ENCODE measurements at places on chromosomes 1 and 21.

DNA sequence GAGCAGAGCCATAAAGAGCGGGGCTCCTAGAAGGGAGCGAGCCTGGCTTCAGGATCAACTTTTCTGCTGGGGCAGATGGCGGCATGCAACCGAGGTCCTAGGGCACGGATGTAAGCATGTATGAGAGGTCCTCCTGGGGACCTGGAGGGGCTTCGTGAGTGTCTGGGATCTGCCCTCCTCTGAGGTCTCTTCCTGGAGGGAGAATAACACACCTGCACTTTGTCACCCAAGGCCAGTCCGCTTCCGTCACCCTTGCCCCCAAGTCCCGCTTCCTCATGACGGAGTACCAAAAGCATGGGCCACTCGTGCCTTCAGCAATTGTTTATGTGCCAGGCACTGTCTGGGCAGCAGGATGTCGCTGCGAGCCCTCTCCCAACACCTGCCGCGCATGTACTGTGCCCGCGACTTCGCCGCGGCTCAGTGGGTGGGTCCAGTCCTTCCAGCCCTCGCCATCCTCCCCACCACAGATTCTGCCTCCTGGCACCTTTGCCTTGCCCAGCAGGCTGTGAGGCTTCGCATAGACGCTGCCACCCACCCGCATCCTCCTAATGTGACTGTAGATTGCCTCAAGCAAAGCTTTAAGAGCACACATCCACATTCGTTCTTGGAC lies 60.0 kb upstream of the TMPRSS2 start:
- no peak for DNase-seq

DNA sequence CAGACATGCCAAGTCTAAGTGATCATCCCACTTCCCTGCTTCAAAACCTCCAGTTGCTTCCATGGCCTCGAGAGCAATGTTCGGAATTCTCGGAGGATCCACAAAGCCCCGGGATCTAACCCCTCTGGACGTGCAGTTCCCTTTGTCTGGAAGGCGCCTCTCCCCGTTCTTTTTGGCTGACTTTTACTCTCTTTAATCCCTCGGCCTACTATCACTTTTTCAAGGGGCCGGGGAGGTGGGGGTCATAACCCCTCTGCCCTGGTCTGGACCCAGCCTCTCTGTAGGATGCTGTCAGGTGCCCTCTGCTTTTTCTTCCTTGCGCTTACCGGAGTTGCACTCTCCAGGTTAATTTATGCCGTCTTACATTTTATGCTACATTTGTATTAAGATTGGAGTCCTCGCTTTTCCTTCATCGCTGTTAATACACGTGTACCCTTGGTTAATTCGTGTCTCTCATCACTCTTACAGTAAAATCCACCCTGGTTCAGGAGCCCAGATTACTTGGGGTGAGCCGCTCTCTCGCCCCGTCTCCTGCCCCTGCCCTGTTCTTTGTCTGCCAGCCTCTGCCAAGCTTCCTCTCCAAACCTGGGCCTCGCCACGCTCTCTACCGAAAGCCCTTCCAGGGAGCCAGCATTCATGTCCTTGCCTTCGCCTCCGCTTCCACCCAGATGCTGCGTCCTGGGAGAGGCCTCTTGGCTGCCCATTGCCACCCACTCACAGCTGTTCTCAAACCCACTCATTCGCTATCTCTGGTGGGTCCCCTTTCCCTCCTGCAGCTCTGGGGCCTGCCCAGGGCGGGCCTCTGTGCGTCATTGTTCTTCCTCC lies 448.6 kb downstream of the CAMTA1 start:
- DNase-seq = no peak

DNA sequence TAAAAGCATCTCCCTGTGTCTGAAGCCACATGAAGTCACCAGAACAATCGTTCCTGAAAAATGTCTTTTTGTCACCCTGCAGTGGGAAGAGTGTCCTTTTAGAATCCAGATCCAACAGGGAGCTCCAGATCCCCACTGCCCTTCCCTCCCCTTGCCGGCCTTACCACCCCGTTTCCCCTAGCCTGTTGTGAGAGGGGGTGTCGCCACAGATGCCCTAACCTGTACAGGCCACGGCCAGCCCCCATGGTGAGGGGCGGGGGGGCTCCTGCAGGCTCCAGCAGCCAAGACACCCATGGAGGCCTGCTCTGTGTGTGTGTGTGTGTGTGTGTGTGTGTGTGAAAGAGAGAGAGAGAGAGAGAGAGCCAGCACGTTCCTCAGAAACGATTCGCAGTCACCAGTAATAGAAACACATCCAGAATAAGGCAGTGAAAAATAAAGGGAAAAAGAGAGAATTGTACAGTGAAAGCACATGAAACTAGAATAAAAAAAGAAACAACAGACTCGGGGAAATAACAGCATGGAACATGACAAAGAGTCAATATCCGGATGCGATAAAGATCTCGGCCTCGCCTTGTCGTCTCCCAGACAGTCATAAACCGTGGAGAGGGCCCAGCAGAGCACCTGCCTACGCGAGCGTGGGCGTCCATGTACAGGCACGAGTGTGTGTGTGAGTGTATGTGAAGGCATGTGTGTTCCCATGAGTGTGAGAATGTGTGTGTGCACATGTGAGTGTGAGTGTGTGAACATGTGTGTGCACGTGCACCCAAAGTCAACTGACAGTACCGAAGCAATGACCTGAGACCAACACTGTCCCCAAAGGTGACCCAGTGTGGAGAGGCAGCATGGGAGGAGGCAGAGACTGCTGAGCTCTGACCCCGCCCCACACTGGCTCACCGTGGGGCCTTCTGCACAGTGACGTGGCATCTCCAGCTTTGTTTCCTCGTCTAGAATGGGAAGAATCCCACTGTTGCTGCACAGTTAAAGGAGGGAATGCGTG lies 303.8 kb downstream of the NPHP4 start:
- no peak for DNase-seq

- no peak for DNase-seq
Observed at GRCh38 chr21:45638707-45639106, 4.8 kb upstream of the PCBP3 start.

DNA sequence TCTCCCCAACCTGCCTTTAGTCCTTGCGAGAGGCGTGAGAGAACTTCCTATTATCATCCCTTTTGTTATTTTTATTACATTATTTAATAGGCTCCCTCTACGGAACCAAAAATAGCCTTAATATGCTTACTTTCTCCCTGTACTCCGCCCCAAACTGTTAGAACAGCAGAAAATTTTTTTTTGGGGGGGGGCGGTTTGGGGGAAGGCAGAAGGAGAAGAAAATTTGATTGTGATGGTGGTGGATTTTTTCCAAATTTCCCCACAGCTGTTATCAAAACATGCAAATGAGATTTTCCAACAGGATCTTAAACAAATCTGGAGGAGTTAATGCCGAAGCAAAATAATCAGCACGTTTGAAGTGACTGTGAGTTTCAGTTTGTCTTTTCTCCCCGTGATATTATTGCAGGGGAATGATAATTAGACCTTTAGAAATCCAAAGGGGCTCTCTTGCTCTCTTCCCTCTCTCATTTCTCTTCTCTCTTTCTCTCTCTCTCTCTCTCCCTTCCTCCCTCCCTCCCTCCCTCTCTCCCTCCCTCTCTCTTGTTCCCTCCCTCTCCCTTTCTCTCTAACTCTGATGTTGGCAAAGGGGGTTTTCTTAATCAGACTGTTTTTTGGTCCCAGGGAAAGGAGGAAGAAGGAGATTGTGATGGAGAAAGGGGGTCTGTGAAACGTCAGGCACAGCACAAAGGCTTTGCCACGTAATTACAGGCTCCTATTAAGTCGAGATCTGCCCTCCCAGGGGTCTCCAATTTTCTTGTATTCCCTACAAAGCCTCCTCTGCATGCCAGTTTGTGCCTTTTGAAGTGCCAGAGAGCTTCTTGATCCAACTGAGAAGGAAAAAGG lies 1.1 kb upstream of the PRRX1 start:
- DNase-seq = no peak

GRCh38 chr1:207284209-207284897 lies 37.1 kb upstream of the CD55 start:
- no peak for DNase-seq

GRCh38 chr1:23601968-23602876 lies 42.9 kb upstream of the ID3 start:
- no peak for DNase-seq

- DNase-seq = no peak
Observed at GRCh38 chr21:34054259-34054658, 19.1 kb upstream of the MRPS6 start.

DNA sequence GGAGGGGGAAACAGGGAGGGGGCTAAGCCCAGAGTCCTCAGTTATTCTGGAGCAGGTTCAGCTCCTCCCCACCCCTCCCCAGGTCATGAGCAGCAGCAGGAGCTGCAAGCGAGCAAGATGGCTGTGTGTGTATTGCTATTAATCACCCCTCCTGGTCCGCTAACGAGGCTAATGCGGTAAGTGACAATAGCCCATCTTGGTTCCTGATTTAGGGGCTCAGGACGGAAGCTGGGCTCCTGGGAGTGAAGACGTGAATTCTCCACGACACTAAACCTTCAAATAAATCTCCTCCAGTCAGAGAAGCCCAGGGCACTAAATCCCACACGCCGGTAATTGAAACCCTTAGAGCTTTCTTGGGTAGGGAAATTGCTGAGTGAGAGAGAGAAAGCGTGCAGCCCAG lies 76.1 kb downstream of the TMEM53 start:
- DNase-seq = no peak

- no peak for DNase-seq
Observed at GRCh38 chr1:30778154-30778978, 20.8 kb upstream of the LAPTM5 start.

- DNase-seq = no peak
Observed at GRCh38 chr21:23003951-23004350, 2005.7 kb downstream of the NCAM2 start.

DNA sequence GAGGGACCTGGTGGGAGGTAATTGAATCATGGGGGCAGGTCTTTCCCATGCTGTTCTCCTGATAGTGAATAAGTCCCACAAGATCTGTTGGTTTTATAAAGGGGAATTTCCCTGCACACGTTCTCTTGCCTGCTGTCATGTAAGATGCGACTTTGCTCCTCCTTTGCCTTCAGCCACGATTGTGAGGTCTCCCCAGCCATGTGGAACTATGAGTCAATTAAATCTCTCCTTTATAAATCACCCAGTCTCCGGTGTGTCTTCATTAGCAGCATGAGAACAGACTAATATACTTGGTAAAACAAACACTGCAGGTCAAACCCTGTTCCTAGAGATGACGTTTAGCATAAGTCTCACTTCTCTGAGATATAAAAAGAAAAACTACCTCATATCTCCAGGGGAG lies 148.3 kb downstream of the MATN1 start:
- no peak for DNase-seq

DNA sequence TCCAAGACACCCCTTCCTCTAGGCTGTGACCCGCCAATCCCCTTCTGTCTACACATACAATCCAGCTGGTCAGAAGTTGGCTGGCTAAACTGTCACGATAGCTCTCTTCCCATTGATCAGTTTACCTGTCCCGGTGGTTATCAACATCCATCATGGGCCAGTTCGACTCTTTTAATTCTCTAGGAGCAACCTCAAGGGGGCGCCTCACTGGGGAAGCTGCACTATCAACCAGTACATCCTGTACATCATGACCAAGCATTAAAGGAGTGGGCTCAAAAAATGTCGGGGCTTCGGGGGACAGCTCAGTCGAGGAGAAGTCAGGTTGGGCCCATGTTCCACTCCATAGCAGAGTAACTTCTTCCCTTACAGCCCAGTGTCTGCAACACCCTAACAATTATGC lies 53.2 kb upstream of the B3GALNT2 start:
- no peak for DNase-seq

DNA sequence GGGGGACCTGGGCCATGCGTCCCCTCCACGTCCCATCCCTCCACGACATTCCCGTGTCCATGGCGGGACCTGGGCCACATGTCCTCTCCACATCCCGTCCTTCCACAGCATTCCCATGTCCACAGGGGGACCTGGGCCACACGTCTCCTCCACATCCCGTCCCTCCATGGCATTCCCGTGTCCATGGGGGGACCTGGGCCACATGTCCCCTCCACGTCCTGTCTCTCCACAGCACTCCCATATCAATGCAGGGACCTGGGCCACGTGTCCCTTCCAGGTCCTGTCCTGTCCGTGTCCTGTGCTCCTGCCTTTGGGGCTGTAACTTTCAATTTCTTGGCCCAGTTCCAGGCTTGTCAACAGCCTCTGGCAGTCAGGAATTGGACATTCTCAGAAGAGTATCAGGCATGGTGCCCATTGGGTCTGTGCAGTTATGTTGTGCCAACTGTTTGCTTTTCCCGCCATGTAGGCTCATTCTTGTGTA lies 47.1 kb downstream of the WNT9A start:
- DNase-seq = no peak

DNA sequence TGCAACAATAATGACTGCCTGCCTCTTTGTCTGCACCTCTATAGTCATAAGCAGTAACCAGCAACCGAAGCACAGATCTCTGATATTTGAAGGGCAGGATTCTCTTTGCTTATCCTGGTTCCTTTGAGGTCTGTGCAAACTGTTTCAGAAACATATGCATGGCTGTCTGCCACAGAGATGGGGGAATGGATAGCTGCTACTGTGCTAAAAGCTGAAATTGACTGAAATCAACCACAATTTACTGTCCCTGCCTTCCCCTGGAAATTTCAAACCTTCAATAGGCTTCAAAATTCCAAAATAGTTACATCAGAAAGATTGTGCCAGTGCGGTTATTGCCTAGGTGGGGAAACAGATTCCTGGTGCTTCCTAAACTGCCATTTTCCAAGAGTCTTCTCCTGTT lies 136.8 kb upstream of the GORAB start:
- DNase-seq = no peak

DNA sequence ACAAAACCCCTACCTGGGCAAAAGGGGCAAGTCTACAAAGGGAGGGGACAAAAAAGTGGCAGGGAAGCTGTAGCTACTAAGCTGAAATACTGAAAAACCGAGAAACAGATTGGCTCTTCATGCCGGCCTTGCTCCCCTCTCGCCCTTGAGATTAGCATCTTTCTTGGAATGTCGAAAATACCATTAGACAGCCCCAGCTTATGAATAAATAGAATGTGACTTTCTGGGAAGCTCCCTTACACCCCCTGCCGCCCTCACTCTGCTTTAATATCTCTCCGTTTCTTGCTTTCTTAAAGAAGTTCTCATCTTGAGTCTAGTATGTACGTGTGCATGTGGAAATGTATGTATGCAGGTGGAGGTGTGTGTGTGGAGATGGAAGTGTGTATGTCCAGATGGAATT lies 14.1 kb downstream of the TRAF3IP3 start:
- DNase-seq = no peak

DNA sequence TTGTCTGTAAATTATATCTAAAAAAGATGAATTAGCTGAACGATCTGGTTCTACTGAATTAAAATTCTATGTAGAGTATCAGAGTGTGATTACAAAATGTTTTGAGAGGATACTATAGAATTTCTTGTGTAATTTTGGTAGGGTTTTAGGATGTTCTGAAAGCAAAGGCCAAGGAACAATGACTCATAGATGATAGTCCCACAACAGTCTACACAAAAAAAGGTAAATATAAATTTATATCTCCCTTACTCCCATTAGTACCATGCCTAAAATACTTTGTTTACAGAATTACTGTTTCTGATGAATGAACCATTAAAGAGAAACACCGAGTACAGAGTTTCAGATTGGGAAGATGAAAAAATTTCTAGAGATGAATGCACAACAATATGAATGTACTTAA lies 9.5 kb downstream of the EDEM3 start:
- DNase-seq = no peak

GRCh38 chr1:180262628-180263488 lies 32.8 kb downstream of the LHX4 start:
- no peak for DNase-seq

GRCh38 chr1:51578383-51579109 lies 38.3 kb upstream of the OSBPL9 start:
- DNase-seq = no peak

- DNase-seq = no peak
Observed at GRCh38 chr1:222529916-222530315, 18.0 kb downstream of the HHIPL2 start.

Data from stimulated activated CD4-positive, alpha-beta T cell treated with anti-CD3 and anti-CD28 coated beads, Interleukin-2, amount 100 ng/mL, for 4 hours (primary cell).